Stimulated activated CD4-positive, alpha-beta T cell treated with anti-CD3 and anti-CD28 coated beads, Interleukin-4, amount 100 ng/mL, for 4 hours (primary cell): ENCODE measurements at places on chromosomes 4 and X.

GRCh38 chr4:122622400-122622799 lies 1.5 kb upstream of the IL21 start:
- no peak for DNase-seq

- DNase-seq, result no peak
These were observed 156.6 kb downstream of the NDST3 start for GRCh38 chr4:118190903-118191302.

DNA sequence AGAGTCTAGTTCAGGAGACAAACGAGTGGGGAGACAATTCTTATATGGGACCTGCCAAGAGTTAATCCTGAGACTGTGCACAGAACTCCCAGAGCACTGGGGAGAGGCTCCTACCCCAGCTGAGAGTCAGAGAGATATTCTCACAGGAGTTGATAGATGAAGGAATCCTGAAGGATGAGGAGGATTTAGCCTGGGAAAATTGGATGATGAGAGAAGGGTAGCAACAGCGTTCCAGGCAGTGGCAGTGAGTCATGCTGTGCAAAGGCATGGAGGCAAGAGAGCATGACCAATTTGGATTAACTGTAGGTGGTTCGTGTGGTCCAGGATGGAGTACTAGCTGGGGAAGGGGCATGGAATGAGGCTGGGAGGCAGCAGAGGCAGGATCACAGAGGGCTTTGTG lies 318.6 kb downstream of the LDB2 start:
- DNase-seq, result no peak

DNA sequence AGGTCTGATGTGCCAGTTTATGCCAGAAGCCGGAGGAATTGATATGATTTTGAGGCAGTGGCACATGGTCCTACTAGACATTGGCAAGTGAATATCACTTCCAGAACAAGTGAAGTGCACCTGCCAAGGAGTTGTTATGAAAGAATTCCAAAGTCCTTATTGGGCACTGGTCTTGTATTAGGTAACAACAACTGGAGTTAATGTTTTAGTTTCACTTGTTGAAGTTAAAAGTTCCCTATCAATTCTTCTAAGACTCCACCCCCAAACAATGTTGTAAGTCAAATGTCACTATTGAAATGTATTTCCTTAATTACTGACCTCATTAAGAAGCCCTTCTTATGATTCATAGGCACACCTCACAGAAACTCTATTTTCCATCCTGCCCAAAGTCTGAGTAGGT lies 3.1 kb downstream of the TET2 start:
- no peak for DNase-seq

DNA sequence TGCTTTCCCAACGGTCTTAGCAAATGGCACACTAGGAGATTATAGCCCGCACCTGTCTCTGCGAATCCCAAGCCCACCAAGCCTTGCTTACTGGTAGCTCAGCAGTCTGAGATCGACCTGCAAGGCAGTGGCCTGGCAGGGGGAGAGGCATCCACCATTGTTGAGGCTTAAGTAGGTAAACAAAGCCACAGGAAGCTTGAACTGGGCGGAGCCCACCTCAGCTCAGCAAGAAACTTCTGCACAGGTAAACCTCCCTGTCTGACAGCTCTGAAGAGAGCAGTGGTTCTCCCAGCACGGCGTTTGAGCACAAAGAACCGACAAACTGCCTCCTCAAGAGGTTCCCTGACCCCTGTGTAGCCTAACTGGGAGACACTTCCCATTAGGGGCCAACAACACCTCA lies 42.8 kb downstream of the BRWD3 start:
- no peak for DNase-seq

DNA sequence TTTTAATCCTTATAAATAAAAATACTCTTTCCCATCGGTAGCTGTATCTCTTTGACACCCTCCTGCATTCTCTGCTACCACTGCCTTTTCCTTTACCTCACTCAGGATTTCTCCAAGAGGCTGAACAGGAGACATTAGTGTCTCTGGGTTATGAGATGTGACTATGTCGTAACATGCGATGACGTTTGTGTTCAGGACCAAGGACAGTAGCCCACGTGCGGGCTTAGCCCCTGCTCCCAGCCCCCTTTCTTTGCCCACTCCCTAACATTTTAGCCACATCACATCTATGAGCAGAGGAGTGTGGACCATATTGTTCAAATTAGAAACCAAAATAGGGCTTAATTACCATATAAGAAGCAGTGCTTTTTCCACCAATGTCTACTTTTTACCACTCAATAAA lies 369.3 kb downstream of the FBXW7 start:
- DNase-seq, result no peak

DNA sequence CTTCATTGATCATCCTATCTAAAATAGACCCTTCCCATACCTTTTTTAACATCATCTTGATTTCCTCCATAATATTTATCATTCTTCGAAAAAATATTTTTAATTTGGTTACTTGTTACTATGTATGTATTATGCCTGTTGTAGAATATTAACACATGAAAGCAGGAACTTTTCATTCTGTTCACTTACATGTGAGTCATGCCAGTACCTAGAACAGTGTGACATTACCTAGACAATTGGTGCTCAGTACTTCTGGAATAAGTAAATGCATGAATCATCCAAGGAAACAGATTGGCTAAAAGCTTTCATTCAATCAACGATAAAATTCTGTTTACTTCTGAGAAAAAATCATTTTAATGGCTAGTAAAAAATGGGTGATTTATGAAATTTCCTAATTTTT lies 76.4 kb downstream of the CXXC4 start:
- DNase-seq, result no peak

- no peak for DNase-seq
These were observed 308.9 kb downstream of the GLUD2 start for GRCh38 chrX:121356139-121356849.

- DNase-seq, result no peak
These were observed 644 bp downstream of the LAMP2 start for GRCh38 chrX:120468479-120468824.

DNA sequence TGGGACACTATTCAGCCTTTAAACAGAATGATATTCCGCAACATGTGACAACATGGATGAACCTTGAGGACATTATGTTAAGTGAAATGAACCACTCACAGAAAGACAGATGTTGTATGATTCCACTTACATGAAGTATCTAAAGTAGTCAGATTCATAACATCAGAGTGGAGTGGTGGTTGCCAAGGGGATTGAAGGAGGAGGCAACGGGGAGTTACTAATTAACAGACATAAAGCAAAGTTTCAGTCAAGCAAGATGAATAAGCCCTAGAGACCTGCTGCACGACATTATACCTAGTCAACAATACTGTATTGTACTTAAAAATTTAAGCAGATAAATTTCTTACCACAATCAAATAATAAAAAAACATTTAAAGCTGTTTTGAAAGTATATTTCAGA lies 105.0 kb upstream of the NR0B1 start:
- no peak for DNase-seq

DNA sequence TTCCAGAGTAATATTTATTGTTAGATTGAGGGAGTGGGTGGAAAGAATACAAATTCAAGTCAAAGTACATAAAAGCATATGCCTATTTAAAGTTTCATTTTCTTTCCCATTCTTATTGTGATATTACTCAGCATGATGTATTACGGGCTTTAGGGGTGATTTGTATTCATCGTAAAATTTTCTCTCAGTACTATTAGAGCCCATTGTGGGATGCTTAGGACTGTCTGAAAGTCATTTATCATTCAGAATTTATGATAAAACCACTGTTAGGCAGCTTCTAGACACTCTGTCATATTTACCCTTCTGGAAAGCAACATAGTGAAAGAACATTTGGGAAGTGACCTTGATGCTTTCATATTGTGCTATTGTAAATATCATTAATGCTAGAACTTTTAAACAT lies 45.9 kb downstream of the AGA start:
- DNase-seq, result no peak

GRCh38 chrX:31993637-31994036 lies 921.8 kb upstream of the FTHL17 start:
- DNase-seq, result no peak

- no peak for DNase-seq
These were observed at the start of gene AADAT for GRCh38 chr4:170089668-170090351. TSS of gene AADAT (minus strand) at chr4:170089956. CDS start at chr4:170089690, 266 bp downstream.

DNA sequence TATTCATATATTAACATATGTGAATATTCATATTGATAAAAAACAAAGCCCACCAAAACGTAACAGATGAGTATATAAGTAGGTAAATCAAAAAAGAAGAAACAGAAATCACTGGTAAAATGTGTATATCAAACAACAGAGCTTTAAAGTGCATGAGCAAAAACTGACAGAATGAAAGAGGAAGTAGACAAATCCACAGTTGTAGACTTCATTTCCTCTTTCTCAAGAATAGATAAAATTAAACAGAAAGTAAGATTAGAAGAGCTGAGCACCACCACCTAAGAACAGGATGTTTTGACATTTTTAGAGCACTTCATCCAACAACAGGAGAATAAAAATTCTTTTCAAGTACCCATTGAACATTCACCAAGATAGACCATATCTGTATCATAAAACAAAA lies 64.6 kb downstream of the CNKSR2 start:
- DNase-seq, result no peak

GRCh38 chrX:13685126-13685763 lies 3.7 kb upstream of the RAB9A start:
- no peak for DNase-seq

DNA sequence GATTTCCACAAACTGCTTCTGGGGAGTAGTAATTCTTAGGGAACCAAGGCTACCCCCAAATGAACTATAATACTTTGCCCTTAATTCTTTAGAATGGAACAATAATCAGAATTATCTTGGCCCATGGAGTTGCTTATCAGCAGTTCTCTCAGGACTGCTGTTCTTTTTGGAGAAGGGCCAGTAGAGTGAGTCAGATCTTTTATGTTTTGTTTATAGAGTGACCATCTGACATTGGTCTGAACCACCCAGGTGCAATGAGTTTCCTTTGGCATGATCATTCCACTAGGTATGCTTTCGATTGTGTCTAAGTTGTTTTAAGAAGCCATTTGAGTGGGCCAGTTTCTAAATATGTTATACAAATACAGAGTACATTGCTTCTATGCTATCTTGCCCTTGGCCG lies 31.8 kb downstream of the PRRG1 start:
- DNase-seq, result no peak

DNA sequence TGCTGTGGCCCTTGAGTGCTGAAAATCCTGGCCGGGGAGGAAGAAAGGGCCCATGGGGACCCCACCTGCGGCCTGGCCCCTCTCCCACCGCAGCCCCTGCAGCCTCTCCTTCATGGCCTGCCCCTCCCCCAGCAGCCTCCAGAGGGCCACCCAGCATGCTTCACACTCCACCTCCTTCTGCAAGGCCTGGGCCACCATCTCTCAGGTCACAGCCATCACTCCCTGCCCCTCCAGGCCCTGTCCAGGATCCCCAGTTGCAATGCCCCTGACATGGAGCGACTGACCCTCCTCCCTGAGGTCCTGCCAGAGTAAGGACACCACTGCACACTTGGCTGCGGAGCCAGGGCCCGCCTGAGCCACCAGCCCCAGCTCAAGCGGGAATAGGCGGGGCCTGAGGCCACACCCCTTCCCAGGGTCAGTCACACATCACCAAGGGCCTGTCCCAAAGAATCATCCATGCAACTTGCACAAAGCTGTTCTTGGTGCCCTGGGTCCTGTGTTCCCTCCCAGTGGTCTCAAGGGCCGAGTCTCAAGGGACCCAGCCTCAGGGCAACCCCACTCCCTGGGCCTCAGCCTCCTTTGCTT lies 32.9 kb downstream of the CCNQ start:
- no peak for DNase-seq
